ENCODE measurements at places on chromosomes 13 and 19.

DNA sequence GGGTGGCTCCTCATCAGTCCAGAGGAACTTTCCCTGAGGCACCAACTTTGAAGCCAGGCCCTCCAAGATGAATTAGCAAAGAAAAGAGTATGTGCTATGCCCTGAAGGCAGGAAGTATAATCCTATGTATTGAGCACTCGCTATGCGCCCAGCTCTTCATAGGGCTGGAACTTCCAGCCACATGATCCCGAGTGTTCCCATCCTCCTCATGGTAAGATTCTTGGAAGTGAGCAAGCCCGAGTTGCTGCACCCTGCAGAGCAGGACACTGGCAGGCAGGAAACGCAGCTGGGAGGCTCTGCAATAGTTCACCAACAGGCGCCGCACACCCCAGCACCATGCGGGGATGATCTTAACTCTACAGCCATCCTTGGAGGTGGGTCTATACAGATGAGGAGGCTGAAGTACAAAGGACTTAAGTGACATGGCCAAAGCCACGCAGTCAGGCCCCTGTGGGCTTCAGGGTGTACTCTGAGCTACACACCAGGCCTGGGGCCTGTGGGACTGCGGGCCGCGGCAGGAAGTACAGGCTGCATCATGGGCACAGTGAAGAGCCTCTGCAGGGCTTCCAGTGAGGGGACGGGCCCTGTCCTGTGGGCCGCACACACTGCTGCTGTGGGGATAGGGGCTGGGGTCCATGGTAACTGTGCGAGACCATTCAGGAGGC, 25.1 kb downstream of the C19orf47 start:
- DNase-seq, result no peak

- no peak for DNase-seq
These were observed 248.0 kb upstream of the MAB21L1 start for GRCh38 chr13:35724446-35724845.

DNA sequence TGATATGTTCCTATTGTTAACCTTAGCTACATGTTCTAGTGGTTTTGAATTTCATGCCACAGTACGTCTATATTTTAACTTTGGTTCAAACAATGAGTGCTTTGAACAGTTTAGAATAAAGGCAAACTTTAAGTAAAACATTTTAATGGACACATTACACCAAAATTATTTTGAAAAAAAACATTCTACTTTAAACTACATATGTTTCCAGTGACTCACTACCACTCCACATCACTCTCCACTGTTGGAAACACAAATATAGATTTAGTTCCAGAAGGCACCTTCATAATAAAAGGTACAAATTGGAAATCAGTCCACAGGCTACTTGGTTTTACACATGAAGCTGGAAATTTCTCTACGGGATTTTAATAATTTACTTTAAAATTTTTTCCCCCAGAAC, 373.5 kb downstream of the MYO16 start:
- no peak for DNase-seq

GRCh38 chr13:22517544-22517943, 663.2 kb upstream of the SGCG start:
- no peak for DNase-seq

GRCh38 chr13:111005364-111005763, 90.5 kb upstream of the ANKRD10 start:
- no peak for DNase-seq

GRCh38 chr19:984165-984967, at the start of gene WDR18:
TSS of gene WDR18 (plus strand) at chr19:984345. CDS start at chr19:984354, 9 bp downstream.
- peak; percentile 92 for DNase-seq

DNA sequence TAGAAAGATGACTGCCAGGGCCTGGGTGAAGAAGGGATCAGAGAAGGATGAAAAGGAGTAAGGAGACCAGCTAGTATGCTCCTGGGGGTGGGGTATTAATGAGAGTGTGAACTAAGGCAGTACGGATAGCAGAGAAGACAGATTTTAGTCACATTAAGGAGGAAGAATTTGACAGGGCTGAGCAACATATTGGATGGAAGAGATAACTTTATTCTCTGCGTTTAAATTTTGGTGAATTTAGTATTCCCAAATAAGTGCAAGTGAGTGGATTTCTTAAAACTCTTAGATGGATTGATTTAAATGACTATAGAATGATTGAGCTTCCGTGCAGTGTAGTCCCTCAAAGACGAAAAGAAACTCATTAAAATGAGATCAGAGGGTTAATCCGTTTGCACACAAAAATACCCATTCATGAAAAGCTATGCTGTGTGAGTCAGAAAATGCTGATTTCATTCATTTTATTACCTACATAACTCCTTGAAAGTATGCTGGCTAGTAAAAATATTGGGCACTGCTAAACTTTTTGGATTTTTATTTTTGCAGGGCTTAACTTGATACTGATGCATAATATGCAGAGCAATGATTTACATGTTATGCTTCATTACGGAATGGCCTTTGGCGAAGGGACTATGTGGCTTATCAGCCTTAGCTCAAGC, 54.1 kb downstream of the WDFY2 start:
- DNase-seq, result no peak

DNA sequence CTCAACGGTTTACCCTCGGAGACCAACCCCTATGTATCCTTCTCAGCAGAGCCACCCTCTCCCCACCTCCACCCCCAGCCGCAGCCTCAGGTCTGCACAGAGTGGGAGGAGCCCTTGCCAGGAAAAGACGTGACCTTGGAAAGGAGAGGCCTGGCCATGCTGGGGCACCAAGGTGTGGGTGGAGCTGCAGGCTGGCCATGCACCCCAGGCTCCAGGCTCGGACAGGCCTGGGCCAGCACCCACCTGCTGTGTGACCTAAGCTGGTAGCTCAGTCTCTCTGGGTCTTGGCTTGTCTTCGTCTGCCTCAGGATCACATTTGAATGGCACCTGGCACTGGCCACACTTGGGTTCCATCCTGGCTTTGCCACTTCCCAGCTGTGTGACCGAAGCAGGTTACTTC, 29.5 kb downstream of the CCDC8 start:
- DNase-seq, result no peak

DNA sequence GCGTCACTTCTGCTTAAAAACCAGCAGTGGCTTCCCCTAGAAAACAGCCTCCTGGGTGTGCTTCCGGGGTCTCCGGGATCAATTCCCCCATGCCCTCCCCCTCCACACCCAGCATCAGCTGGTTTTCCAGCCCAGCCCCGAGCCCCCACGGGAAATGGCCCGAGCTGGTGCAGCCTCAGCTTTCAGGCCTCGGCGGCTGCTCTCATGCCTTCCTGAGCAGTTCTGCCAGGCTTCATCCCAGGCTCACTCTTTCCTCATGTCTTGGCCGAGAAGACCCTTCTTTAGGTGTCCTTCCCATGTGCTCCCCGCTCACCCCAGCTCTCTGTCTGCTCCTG, 103.1 kb upstream of the RNF113B start:
- no peak for DNase-seq

GRCh38 chr13:71240911-71241310, 626.1 kb downstream of the DACH1 start:
- DNase-seq, result no peak

GRCh38 chr13:97226788-97227627, 4.9 kb downstream of the MBNL2 start:
- DNase-seq, result no peak

GRCh38 chr19:32830231-32831014, 39.1 kb downstream of the SLC7A9 start:
- no peak for DNase-seq

GRCh38 chr19:465056-465816, 4.4 kb upstream of the SHC2 start:
- no peak for DNase-seq

- DNase-seq, result peak; percentile 20
These were observed 51.6 kb downstream of the SACS start for GRCh38 chr13:23381866-23382265.

Measured in spinal cord (tissue), 10 donors.